Esophagus muscularis mucosa (tissue), 4 donors: ENCODE measurements at places on chromosomes 6 and 20. TPM values are rescaled to one million over a fixed set of nuclear protein-coding genes. Genes with fewer than 3 reads are reported as not detected.
A peak's percentile ranks its signal among the peaks of the same experiment; 100 is the strongest.

The CLVS2 gene
- 0.17 TPM for total RNA-seq

The POU5F1 gene
- not detected for total RNA-seq

The NKAIN2 gene
- total RNA-seq = 0.11 TPM

The TFAP2A gene
- 1.2 TPM for total RNA-seq

The BACH2 gene
- total RNA-seq = 9.8 TPM

The CDSN gene
- not detected for total RNA-seq

The MOXD1 gene
- 32.4 TPM for total RNA-seq

The HCK gene
- total RNA-seq = 7.8 TPM

GRCh38 chr20:35551503-35551902 lies 9.6 kb downstream of the ERGIC3 start:
- H3K4me3 ChIP-seq = no peak overlapping the region
- H3K27me3 ChIP-seq = no peaks in the 10 kb centered on the region
- H3K4me1 ChIP-seq = no peaks in the 10 kb centered on the region

DNA sequence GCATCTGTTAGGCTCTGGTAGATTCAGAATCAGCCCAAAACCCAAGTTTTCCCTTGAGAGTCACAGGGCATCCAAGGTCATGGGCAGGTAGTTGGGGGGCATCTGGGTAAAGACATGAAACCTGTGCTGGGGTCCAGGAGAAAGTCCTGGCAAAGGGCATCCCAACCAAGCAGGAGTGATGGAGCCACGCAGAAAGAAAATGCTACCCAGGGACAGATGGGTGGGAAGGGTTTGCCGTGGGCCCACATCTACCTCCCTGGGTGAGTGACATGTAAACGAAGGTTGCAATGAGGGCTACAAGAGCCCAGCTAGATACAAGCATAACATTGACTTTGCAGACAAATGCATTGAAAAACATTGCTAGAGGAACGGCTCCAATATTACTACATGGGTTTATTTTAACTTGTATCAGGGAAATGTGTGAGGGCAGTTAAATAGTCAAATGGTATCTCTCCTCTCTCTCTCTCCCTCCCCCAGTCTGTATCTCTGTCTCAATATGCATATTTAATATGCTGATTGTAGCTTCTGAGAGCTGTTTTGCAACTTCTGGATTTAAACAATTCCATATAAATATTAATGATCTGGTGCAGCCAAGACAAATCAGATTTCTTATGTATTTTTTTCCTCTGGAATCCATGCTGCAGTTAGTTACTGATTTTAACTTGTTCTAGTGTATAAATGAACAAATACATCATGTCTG lies 135.7 kb downstream of the SYNDIG1 start:
- peak; percentile 70 for DNase-seq
- H3K27ac ChIP-seq = no peak overlapping the region
- no peaks in the 10 kb centered on the region for H3K4me1 ChIP-seq

GRCh38 chr6:129485746-129486145 lies 224.2 kb downstream of the ARHGAP18 start:
- DNase-seq = no peak
- H3K4me1 ChIP-seq = peaks cover 5% of the 10 kb centered on the region
- H3K36me3 ChIP-seq = no peaks in the 10 kb centered on the region
- H3K27ac ChIP-seq = no peak overlapping the region
- H3K27me3 ChIP-seq = no peaks in the 10 kb centered on the region
- H3K4me3 ChIP-seq = no peak overlapping the region

GRCh38 chr20:62518911-62519310 lies 43.1 kb upstream of the GATA5 start:
- H3K36me3 ChIP-seq = no peaks in the 10 kb centered on the region
- H3K27me3 ChIP-seq = peaks cover 80% of the 10 kb centered on the region
- peaks cover 2% of the 10 kb centered on the region for H3K4me1 ChIP-seq

GRCh38 chr6:81890846-81891245 lies 138.4 kb upstream of the TENT5A start:
- H3K27ac ChIP-seq = no peak overlapping the region
- no peak for DNase-seq

DNA sequence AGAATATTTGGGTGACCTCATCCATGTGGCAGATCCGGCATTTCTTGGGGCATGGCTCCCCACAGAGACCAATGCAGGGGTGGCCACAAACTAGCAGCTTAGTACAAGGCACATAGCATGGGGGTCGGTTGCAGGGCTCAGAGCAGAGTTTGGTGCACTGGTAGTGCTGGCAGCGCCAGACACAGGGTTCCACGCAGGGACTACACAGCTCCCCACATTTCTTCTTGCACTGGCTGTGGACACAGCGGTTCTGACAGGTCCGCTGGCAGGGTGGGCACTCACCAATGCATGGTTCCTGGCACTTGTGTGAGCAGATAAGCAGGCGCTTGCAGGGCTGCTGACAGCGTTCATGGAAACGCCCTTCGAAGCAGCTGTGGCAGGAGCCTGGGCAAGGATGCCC lies 29.1 kb downstream of the DDX27 start:
- peaks cover 56% of the 10 kb centered on the region for H3K36me3 ChIP-seq
- no peak overlapping the region for H3K27ac ChIP-seq
- no peaks in the 10 kb centered on the region for H3K27me3 ChIP-seq
- DNase-seq = no peak
- H3K4me3 ChIP-seq = no peak overlapping the region

DNA sequence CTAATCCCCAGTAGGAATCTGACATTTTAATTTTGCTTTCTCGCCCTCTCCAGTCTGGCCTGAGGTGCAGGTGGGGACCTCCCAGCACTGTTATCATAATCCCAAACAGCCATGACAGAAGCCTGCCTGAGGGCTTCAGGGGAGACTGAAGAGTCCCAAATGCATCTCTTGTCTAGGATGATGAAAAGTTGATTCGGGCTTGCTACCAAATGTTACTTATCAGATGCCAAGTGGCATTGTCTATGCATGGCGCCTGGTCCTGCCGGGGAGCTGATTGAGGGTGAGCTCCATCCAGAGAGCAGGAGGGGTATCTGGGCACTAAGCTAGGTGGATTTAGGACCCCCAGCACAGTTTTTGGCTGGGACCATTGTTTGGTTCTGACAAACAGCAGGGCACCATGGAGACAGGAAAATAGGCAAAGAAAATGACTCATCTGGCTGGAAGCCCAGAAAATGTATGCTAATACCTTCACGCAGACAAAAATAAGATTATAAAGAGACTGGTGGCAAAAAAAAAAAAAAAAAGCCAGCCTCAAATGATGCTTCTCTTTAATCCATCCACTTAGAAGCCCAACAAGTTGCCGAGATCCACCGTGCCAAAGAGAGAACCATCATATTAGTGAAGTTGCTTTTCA lies 513.7 kb upstream of the SULF2 start:
- peaks cover 48% of the 10 kb centered on the region for H3K4me1 ChIP-seq
- H3K4me3 ChIP-seq = no peak overlapping the region
- no peaks in the 10 kb centered on the region for H3K27me3 ChIP-seq
- H3K36me3 ChIP-seq = no peaks in the 10 kb centered on the region
- H3K27ac ChIP-seq = peak overlapping the region; percentile 70

- H3K4me1 ChIP-seq = peaks cover 45% of the 10 kb centered on the region
- H3K27me3 ChIP-seq = no peaks in the 10 kb centered on the region
- H3K4me3 ChIP-seq = peak overlapping the region; percentile 45
- H3K27ac ChIP-seq = peak overlapping the region; percentile 87
- DNase-seq = no peak
Observed at GRCh38 chr6:90219209-90219985, 77.2 kb downstream of the BACH2 start.

- H3K4me3 ChIP-seq = no peak overlapping the region
- no peaks in the 10 kb centered on the region for H3K27me3 ChIP-seq
- H3K36me3 ChIP-seq = no peaks in the 10 kb centered on the region
Observed at GRCh38 chr20:34242879-34243278, 1.7 kb downstream of the ASIP start.

- DNase-seq = peak; percentile 77
- H3K36me3 ChIP-seq = no peaks in the 10 kb centered on the region
- no peak overlapping the region for H3K4me3 ChIP-seq
- H3K27me3 ChIP-seq = no peaks in the 10 kb centered on the region
Observed at GRCh38 chr20:44080064-44080463, 106.9 kb downstream of the JPH2 start.

DNA sequence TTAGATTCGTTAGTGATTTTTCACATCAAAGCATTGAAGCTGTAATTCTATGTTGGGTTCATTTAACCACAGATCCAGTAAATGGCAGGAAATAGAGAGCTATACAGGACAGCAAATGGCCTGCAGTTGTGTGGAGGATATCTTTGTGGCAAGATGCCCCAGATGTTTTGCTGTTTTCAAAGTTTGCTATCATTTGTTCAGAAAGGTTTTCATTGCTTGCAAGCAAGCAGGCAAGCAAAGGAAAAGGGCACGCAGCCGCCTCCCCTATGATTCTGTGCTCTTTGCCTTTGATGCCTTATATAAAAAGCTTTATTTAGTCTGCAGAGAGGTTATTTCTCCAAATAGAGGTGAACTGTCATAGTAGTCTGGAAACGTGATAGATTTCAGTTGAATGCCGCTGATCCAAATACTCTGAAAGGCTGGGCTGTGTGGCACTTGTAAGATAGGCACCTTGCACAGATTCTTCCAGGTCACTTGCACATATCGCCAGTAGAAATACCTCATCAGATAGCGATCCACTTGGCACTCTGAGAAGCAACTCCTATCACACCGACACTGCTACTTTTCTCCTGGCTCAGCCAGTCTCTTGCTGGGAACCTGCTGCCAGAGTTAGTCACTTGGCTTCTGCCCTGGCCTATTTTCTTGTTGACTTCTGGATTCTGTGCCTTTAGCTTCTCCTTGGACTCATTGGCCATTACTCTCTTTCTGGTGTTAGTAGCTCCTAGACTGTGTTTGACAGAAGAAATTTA lies 66.4 kb downstream of the UTRN start:
- no peaks in the 10 kb centered on the region for H3K36me3 ChIP-seq
- H3K4me3 ChIP-seq = no peak overlapping the region
- H3K27me3 ChIP-seq = no peaks in the 10 kb centered on the region
- peaks cover 49% of the 10 kb centered on the region for H3K4me1 ChIP-seq
- DNase-seq = no peak

DNA sequence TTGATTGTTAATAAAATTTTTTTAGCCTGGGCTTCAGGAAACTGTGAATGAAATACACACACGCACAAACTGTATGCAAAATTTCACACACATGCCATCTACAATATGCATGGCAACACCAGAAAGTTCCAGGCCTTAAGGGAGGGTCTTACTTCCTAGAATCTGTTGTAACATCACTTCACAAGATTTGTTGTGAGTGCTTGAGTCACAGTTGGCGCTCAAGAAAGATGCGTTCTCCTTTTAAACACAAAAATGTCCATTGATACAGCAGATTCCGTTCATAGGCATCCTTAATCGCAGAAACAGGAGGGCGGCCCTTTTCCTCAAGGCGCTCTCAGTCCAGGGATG lies 485 bp upstream of the RTF2 start:
- peak overlapping the region; percentile 87 for H3K27ac ChIP-seq
- H3K4me3 ChIP-seq = peak overlapping the region; percentile 73
- DNase-seq = no peak

- no peaks in the 10 kb centered on the region for H3K27me3 ChIP-seq
- no peaks in the 10 kb centered on the region for H3K4me1 ChIP-seq
- H3K27ac ChIP-seq = no peak overlapping the region
- DNase-seq = peak; percentile 57
- no peaks in the 10 kb centered on the region for H3K36me3 ChIP-seq
- H3K4me3 ChIP-seq = no peak overlapping the region
Observed at GRCh38 chr6:89895276-89895874, 1.1 kb downstream of the GJA10 start.

DNA sequence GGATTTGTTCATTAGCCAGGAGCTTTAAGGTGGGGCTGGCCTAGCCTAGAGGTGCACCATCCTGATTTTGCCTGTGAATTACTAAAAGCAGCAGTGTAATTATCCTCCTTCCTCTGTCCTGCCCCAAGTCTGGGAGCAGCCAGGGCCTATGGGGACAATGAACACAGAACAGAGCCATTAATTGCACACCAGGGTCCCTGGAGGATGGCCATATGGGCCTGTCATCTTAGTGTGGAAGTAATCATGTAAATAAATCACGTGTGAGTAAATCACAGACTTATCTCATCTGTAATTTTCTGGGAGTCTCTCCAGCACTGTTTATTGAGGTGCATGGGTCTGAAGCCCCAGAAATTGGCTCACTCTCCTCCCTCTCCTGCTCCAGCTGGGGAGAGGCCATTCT lies 176.3 kb downstream of the LRFN2 start:
- no peak overlapping the region for H3K27ac ChIP-seq
- no peak for DNase-seq
- no peaks in the 10 kb centered on the region for H3K36me3 ChIP-seq
- H3K4me1 ChIP-seq = no peaks in the 10 kb centered on the region
- H3K4me3 ChIP-seq = no peak overlapping the region
- H3K27me3 ChIP-seq = no peaks in the 10 kb centered on the region

DNA sequence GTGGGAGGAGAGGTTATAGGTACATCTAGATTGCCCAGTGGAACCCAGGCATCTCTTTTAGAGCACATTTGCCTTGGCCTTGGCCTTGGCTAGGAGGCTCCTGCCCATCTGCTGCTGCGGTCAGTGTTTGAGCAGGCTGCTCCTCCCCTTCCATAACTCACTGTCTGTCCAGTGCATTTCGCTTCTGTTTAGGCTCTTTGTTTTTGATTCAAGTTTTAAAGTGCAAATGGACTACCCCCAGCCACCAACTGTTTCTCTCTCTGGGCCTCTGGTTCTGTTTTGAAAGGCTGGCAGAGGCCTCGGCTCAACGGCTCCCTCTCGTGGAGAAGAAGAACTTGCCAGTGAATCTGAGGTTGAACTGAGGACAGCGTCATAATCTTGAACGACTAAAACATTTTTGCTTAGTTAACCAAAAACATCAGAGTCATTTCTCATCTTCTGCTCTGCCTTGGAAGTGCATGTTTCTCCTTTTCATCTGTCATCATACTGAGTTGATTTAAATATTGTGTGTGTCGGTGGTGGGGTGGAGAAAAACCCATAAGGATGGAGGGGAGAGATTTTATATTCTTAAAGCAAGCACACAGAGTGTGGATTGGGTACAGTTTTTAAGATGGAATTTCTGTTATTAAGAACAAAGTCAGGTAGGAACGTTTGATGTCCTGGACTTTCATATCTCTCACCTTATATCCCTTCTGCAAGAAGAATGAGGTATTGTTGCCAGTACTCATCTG lies 171.4 kb downstream of the DTNBP1 start:
- H3K36me3 ChIP-seq = peaks cover 25% of the 10 kb centered on the region
- no peaks in the 10 kb centered on the region for H3K27me3 ChIP-seq
- peaks cover 50% of the 10 kb centered on the region for H3K4me1 ChIP-seq
- H3K27ac ChIP-seq = peak overlapping the region; percentile 50
- H3K4me3 ChIP-seq = no peak overlapping the region
- peak; percentile 95 for DNase-seq

- H3K4me3 ChIP-seq = no peak overlapping the region
- H3K4me1 ChIP-seq = no peaks in the 10 kb centered on the region
- DNase-seq = no peak
- H3K27me3 ChIP-seq = no peaks in the 10 kb centered on the region
- H3K27ac ChIP-seq = no peak overlapping the region
Observed at GRCh38 chr20:44435630-44436335, 39.9 kb upstream of the TTPAL start.

DNA sequence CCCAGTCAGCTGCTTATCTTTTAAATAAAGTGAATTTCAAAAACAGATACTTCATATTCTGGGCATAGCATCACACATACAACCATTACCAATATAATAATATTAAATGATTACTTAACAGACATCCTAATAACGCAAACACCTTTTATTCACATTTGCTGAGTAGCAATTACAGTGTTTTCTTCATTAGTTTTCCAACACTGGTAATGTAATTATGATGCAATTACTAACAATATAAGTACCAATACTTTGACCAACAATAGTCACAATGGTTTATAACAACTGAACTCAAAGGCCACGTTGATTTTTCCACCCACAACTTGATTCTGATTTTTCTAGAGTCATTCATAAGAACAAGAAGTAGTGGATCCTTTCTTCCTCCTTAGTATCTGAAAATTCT lies 104.1 kb downstream of the MYB start:
- H3K27me3 ChIP-seq = no peaks in the 10 kb centered on the region
- no peak overlapping the region for H3K27ac ChIP-seq
- H3K4me1 ChIP-seq = no peaks in the 10 kb centered on the region
- no peak overlapping the region for H3K4me3 ChIP-seq
- no peak for DNase-seq
- H3K36me3 ChIP-seq = peaks cover 19% of the 10 kb centered on the region
